ENCODE measurements at places on chromosomes 11 and 22.

GRCh38 chr11:74522776-74523175, 29.3 kb upstream of the LIPT2 start:
- no peak for DNase-seq

DNA sequence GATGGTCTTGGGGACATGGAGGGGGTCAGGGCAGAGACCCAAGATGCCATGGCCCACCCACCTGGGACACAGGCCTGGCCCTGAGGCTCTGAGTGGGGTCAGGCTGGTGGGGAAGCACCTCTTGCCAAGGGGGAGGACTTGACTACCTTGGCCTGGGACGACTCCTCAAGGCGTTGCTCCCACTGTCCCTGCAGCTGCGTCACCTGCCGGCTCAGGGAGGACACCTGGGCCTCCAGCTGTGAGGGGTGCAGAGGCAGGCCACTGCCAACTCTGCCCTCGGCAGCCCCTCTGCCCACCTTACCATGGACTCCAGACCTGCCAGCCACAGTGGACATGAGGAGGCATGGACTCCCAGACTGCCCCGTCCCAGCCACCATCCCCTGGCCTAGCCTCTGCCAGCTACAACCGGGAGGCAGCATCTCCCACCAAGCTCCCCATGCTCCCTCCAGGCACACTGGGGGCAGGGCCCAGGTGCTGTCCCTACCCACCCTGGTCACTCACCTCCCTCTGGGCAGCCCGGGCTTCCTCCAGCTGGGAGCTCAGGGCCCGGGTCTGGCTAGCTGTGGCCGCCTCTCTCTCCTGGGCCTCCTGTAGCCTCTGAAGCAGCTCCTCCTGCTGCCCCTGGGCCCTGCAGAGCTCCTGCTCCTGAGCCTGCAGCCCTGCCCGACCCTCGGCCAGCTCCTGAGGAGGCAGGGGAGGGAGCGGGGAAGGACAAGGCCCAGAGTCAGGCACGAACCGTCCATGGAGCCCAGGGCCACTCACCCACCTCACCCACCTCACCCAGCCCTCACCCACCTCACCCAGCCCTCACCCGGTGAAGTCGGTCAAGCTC, 8.6 kb downstream of the CDC42BPG start:
- DNase-seq: no peak

DNA sequence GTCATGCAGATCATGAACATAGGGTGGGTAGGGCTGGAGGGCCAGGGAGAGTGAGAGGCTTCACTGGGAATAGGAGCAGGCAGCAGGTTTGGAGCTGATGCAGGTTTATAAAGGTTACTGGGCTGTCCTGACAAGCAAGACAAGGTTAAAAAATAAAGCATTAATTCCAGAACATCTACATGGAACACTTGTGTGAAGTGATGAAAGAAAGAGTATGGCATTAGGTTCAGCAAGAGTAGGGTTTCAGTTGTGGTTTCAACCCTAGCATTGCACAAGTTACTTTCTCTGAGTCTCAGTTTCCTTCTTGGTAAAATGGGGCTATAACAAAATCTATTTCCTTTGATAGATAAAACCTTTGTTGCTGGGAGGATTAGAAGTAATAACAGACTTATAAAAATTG, 114.6 kb upstream of the SESN3 start:
- no peak for DNase-seq

GRCh38 chr22:19885841-19886592, 31.3 kb upstream of the GNB1L start:
- peak; percentile 37 for DNase-seq

DNA sequence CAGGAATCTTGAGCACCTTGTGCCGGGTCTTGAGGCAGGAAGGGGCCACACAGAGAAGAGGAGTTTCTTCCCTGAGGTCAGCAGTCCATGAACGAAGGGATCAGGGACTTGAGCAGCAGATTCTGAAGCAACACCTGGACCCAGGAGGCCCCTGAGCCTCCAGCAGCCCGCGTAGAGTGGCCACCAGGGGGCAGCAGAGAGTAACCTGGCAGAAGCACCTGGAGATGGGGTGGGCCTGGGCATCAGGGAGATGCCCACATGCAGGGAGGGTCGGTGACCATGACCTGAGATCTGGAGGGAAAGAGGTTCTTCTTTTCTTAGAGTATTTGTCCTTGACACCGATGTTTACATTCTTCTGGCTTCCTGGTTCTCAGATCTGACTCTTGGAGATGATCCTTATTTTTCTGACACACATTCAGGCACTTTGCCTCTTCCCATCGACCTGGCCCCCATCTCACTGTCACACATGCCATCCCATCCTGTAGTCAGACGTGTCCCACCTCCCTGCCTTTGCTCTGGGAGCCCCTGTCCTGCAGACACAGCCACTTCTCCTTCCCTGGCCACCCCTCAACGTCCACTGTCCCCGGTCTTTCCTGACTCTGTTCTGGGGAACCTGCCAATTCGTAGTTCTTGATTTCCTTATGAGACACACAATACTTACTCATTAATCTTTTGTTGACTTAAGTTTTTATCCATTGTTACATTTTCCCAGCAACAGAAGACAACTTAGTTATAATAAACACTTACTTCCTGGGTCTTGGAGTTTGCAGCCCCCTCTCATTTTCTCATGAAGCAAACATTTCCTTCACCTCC, 66.5 kb downstream of the GGTLC2 start:
- peak; percentile 24 for DNase-seq

- DNase-seq: peak; percentile 13
Observed at GRCh38 chr22:20782596-20783299, 8.8 kb downstream of the SERPIND1 start.

DNA sequence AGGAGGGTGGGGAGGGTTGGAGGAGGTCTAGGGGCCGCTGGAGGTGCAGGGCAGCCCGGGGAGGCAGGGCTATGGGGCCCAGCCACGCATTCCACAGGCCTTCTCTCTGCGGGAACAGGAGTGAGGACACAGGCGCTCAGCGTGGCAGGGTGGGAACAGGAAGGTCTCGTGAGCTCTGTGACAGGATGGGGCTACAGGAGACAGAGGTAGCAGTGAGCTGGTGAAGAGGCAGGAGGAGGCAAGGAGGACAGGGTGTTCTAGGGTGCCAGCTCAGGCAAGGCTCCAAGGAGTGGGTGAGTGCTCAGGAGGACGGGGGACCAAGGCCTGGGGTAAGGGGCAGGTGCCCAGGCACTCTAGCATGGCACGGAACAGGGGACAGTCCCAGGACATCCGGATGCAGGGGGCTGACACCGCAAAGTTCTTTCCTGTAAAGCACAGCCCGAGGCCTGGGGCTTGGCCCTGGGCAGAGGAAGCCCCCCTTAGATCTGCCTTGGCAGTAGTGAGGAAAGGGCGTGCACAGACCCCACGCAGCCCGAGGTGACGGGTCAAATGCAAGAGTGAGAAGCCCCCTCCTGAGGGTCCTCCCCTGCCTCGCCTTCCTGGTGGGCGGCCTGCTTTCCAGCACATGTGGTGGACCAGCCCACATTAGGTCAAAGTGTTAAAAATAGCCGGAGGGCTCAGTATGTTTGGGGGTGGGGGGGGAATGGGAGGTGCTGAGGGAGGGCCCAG, 4.7 kb upstream of the NEAT1 start:
- peak; percentile 46 for DNase-seq

- peak; percentile 52 for DNase-seq
Observed at GRCh38 chr11:36744375-36745168, 146.5 kb upstream of the RAG2 start.

DNA sequence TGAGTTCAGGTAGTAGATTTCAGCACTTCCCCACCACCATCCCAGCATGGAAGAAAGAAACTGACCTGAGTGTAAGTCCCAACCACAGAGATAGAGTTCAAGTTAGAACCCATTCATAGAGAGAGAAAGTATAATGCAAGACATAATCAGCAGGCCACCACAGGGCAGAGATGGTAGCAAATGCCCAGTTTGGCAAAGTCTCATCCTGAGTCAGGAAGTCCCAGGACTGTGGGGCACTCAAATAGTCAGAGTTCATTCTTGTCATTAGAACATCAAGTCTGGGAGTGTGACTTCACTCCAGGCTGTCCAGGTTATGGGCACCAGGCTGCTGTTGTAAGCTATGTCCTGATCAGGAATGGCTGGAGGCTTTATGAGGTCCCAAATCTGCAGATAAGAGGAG, 72.0 kb upstream of the USP47 start:
- no peak for DNase-seq

- no peak for DNase-seq
Observed at GRCh38 chr22:18966748-18967147, 30.7 kb upstream of the PRODH start.

GRCh38 chr11:27118371-27118770, 77.8 kb downstream of the BBOX1 start:
- DNase-seq: peak; percentile 8

DNA sequence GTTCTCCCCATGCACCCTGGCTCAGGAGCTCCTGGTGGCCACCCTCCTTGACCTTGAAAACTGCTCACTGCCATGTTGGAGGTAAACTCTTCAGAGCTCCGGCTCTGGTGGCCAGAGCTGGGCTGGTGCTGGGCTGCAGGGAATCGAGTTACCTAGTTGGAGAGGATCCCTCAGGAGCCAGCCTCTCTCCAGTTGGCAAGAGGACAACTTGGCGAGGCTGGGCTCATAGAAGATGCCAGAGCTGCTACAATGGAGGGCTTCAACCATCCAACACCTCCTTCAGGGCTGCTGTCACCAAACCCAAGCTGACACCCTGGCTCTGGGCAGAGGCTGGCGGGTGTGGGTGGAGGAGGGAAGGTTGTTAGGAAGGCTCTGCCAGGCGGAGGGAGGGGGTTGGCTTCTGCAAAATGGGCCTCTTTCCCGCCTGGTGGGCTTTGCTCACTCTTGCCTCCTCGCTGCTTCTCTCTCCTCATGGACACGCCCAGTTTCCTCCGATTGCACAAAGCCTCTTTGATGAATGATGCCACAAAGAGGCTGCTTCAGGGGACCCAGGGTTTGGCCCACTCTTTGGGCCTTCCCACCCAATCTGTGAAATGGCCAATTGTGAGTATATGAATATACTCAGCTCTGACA, 53.1 kb downstream of the THAP12 start:
- DNase-seq: no peak

DNA sequence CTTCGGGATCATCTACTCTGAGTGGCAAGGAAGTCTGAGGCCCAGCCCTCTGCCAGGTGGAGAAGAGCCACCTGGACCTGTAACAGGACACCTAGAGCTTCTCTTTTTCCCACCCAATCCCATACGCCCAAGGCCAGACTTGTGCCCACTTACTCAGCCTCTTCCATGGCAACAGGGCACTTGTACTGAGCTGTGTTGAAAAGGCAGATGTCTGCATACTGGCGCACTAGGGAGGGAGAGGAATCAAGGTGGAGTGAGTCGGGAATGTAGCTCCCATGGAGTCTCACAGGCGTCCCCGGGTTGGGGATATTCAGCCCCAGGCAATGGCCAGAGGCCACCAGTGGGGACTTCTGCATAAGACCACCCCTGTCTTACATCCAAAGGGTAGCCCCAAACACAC, 36.1 kb downstream of the TPBGL start:
- no peak for DNase-seq

- no peak for DNase-seq
Observed at GRCh38 chr11:82191695-82192094, 542.0 kb downstream of the FAM181B start.

- DNase-seq: no peak
Observed at GRCh38 chr11:73389916-73390315, 13.7 kb downstream of the RELT start.

GRCh38 chr11:36748836-36749235, 150.8 kb upstream of the RAG2 start:
- DNase-seq: no peak

- DNase-seq: no peak
Observed at GRCh38 chr22:42368379-42369249, 63.6 kb downstream of the NFAM1 start.

GRCh38 chr11:69471729-69472540, 9.5 kb upstream of the LINC01488 start:
- no peak for DNase-seq

DNA sequence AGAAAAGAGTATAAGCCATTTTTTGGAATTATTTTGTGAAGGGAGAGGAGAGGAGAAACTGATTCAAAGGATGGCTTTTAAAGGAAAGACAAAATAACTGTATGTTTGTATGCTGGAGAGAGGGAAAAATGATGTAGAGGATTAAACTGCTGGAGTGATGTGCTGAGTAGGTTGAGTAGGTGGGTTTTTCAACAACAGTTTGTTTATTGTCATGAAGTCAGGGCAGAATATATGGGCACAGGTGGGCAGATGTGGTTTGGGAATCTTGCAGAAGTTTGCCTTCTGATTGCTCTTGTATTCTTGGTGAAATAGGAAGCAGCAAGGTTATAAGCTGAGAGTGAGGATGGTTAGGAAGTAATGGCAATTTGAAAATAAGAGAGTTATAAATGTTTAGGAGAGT, 12.1 kb downstream of the SYT9 start:
- no peak for DNase-seq

DNA sequence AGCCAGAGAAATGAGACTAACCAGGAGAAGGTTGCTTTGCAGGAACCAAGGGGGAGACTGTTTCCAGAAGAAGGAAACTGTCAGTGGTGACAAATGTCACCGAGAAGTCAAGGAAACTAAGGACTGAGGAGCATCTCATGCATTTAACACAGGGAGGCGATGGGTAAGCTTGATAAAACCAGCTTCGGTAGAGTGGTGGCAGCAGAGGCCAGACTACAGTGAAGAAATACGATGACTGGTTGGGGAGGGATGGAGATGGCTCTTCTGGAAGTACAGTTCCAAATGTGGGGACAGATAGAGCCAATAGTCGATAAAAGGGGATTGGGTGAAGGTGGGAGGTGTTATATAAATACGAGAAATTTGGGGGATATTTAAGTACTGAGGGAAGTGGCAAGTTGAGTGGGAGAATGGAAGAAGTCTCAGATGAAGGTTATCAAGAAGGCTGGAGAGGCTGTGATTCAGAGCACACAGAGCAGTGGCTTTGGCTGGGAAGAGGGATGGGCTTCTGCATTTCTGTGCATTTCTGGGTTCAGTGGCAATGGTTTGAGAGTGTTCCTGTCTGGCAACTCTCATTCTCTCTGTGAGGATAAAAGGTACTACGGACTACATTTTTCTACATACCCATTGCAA, 29.2 kb downstream of the SC5D start:
- DNase-seq: peak; percentile 37

- DNase-seq: peak; percentile 51
Observed at GRCh38 chr11:86938900-86939880, 16.0 kb downstream of the FZD4 start.

GRCh38 chr11:66008468-66009101, 3.2 kb upstream of the CST6 start:
- no peak for DNase-seq

DNA sequence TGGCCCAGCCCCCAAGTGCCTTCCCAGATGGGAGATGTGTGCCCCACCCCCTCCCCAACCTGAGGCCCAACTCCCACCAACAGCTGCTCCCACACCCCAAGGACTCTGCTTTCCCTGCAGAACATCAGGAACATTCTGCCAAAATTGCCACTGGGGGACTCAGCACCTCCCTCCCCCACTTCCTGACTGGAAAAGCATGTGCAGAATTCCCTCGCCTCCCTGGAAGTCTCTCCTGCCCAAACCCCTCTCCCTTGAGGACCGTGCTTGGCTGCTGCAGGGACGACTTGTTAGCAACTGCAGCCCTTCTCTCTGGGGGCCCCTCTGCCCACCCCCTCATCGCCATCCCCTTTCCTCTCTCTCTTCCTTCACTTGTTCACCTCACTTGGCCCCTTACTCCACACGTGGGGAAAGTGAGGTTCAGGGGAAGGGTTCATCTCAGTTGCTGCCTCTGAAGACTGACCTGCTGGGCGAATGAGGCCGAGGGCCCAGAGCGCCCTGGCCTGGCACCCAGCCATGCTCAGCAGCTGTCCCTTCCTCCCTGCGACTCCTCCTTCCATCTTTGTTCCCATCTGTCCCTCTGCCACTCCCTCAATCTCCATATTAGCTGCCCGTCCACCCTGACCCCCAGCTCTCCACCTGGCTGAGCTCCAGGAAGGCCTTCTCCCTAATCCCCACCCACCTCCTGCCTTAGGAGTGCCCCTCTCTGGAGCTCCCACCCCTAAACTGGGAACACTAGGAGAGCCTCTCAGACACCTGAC, 105.1 kb downstream of the CHST1 start:
- no peak for DNase-seq
